ENCODE measurements at places on chromosomes 5 and 9.

GRCh38 chr5:64742411-64742810, 26.1 kb downstream of the SREK1IP1 start:
- DNase-seq, result no peak

DNA sequence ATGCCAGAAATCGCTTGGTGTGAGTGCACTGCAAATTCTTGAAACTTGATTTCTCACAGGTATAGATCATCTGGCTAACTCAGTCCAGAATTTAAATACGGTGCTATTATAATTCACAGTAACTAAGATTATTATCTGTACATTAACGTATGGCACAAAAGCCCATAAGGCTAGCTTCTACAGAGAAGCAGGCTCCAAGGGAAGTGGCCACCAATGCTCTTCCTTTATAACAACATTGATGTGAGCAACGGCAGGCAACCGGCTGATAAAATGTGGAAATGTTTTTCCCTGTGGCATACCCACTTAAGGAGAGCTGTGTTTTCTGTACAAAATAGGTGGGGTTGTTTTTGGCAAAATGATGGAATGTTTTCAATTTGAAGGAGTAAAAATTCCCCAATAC, 35.7 kb downstream of the SEMA4D start:
- no peak for DNase-seq

GRCh38 chr5:38672059-38672788, 115.8 kb upstream of the LIFR start:
- DNase-seq, result no peak

- DNase-seq, result no peak
These were observed 98.3 kb downstream of the UGCG start for GRCh38 chr9:111994831-111995458.

GRCh38 chr5:139664727-139665351, 16.7 kb downstream of the CXXC5 start:
- DNase-seq, result no peak

GRCh38 chr9:73532985-73533384, 381.3 kb downstream of the ANXA1 start:
- DNase-seq, result no peak

- DNase-seq, result no peak
These were observed 41.1 kb downstream of the XRCC4 start for GRCh38 chr5:83118471-83118870.

DNA sequence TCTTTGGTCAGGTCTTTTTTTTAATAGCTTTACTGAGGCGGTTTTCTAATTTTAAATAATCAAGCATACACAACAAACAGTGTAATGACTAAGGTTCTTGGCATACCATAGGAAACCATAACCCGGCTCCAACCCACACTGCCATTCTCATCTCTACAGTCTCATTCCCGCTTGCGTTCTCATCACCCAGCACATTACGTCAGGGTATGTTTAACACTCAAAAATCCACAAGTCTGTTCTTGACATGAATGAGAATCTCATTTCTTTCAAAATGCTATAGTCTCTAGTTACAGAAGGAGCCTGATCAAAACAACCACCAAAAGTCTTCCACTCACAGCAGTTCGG, 505 bp downstream of the C5orf34 start:
- DNase-seq, result no peak

- no peak for DNase-seq
These were observed 245.3 kb downstream of the BNC2 start for GRCh38 chr9:16625161-16625631.

DNA sequence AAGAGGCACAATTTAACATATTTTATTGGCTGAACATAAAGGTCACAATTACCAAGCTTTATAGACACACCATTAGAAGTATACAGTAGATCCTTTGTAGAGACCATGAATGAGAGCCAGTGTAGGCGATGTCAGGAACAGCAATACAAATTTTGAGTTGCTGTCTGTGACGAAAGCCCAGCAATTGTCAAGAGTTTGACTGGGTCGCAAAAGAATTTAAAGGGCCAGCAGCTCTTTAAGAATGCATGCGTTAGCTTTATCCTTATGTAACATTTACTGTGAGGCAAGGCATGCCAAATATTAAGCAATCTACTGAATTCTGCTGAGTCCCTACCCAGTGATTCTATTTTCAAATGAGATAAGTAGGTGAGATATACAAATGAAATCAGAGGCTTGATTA, 236.9 kb downstream of the ARRDC3 start:
- no peak for DNase-seq

GRCh38 chr5:24635209-24635608, 9.6 kb downstream of the CDH10 start:
- no peak for DNase-seq

Measured in neural crest cell (in vitro differentiated cells).